A673 (cell line): ENCODE measurements at places on chromosomes 16 and 17.

DNA sequence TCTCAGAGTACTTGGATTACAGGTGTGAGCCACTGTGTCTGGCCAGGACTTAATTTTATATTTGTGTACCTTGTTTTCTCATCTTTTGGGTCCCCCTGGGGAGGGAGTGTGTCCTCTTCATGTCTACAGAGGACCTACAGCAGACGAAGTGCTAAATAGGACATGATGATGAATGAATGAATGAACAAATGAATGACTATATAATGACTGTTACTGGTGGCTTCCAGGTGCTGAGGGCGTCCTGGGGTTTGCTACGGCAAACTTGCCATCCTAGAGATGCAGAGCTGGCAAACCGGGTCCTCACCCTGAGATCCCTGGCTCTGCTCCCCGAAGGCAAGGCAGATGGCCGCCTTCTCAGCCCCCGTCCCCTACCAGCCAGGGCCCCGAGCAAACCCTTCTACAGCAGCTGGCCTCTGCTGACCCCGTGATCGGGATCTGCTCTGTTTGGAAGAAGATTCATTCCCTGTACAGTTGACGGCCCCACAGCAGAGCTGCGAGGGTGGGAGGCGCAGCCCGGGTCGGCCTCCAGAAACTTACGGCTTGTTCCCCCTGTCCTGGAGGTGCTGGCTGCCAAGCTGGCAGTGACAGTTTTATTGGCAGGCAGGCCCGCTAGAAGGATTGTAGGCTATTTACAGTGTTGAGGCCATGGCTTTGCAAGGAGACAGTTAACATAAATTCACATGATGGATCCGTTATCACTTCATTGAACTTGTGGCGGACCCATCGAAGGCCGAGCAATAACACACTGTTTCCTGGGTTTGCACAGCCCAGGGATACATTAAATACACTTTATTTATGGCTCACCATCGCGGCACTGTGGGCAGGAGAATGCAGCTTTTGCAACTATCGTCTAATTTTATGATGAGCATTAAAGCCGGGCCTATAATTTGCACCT lies 197.7 kb upstream of the GSE1 start:
- DNase-seq, result no peak

DNA sequence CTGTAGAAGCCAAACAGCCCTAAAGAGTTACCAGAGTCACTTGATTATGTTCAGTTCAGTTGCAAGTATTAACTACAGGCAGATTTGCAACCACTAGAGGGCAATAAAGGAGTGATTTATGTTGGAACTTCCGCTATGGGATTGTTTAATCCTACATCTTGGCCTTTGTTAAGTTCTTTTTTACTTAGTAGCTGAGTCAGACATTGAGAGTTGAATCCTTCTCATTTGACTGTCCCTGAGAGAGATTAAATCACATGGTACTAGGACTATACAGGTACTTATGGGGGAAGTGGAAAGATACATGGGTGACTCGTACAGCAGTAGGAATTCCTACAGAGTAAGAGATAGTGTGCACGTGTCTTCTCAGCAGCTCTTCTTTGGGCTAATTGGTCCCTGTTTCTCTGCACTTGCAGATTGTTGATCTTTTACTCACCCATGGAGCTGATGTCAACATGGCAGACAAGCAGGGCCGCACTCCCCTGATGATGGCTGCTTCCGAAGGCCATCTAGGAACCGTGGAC lies 40.3 kb downstream of the CYB561 start:
- peak; percentile 87 for DNase-seq

DNA sequence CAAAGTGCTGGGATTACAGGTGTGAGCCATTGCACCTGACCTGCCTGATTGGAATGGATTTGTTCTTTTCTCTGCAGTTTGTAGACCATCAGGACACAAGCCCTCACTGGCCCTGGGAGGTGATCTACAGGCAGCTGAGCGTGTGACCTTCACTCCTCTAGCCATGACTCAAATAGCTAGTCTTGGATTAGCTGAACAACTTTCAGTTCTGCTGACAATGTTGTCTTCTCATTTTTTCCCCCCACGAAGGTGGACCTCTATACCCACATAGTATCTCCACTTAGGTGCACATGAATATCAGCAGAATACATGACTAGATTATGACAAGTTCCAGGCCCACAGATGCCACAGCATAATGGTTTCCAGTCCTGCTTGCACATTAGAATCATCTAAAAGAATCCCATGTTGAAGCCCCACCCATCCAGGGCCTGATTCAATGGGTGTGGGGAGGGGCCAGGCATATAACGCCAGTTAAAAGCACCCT lies 36.8 kb downstream of the HS3ST3B1 start:
- no peak for DNase-seq

- DNase-seq, result no peak
Measured at GRCh38 chr17:71229070-71229469, 891.8 kb upstream of the SOX9 start.

GRCh38 chr16:62035115-62036092 lies 834 bp downstream of the CDH8 start:
- DNase-seq, result peak; percentile 85

- DNase-seq, result no peak
Measured at GRCh38 chr16:55037966-55038365, 107.3 kb downstream of the IRX5 start.

GRCh38 chr16:55169780-55170179 lies 154.2 kb upstream of the IRX6 start:
- no peak for DNase-seq

DNA sequence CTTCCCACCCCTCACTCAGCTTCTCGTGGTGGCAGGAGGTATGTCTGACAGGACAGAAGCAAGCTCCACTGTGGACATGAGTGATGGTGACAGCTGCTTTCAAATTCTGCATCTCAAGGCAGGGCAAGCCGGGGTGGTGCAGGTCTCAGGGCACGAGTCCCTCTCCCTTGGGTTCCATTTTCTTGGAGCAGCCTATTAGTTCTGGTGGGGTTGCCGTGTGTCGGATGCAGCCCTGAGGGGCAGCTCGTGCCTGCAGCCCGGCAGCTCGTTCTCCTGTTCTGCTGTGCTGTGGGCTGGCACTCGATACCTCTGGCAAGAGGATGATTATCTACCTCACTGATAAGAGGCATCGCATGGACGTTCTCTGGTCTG lies 16.5 kb upstream of the CLEC18C start:
- no peak for DNase-seq

- DNase-seq, result no peak
Measured at GRCh38 chr17:19770985-19771735, 23.1 kb upstream of the ALDH3A1 start.
